ENCODE measurements at places on chromosomes 3 and 15. TPM values are rescaled to one million over a fixed set of nuclear protein-coding genes. Genes with fewer than 3 reads are reported as not detected.

Gene GJD2
- not detected for total RNA-seq

Gene GOLGA8M
- not detected for total RNA-seq

Gene CHDH
- total RNA-seq = 2.6 TPM

Gene TNFSF10
- 0.10 TPM for total RNA-seq

Gene LMAN1L
- total RNA-seq = not detected

Gene DUOXA2
- total RNA-seq = not detected

Gene ZNF80
- total RNA-seq = not detected

Measured in A549 treated with DMSO at 1 μM for 4 hours (cell line).